Breast epithelium (tissue), 4 donors: ENCODE measurements at places on chromosomes 3 and 15.

GRCh38 chr15:39908186-39908585 is 11.9 kb downstream of the GPR176 start:
- DNase-seq = no peak
- no peaks in the 10 kb centered on the region for H3K4me1 ChIP-seq
- no peak overlapping the region for H3K4me3 ChIP-seq
- H3K36me3 ChIP-seq = no peaks in the 10 kb centered on the region
- H3K27ac ChIP-seq = no peak overlapping the region

DNA sequence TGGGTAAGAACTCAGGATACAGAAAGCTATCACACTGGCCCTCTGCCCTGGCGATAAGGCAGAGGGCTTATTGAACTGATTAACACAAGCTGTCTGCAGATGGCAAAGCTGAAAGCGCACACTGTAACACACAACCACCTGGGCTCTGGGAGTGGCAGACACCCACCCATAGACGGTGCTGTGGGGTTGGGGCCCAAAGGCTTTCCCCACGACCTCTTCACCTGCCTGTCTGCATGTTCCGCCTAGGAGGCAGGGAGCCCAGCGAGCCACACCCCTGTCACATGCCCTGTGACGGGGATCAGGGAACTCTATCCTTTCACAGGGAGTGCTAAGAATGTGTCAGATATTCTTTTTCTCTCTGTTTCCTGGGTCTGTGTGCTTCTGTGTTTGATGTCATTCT is 12.1 kb upstream of the TFG start:
- no peak overlapping the region for H3K4me3 ChIP-seq
- DNase-seq = no peak
- no peak overlapping the region for H3K27ac ChIP-seq

DNA sequence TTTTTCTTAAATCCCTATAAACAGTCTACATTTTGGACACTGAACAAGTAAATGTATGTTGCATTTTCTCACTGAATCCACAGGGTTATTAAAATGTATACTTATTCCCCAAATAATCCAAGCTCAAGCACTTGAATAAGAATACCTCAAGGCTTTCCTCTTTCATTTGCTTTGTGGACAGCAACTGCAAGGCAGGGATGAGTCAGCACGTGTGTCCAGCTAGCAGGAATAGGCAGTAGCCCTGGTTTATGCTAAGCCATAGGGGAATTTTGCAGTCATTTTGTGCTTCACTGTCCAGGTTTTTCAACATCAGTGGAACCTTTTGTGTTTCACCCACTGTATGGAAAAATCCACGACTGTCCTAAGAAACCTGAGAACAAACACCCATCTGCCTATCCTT is 96.7 kb upstream of the KCNMB2 start:
- no peak overlapping the region for H3K27ac ChIP-seq
- no peak for DNase-seq
- H3K36me3 ChIP-seq = no peaks in the 10 kb centered on the region
- H3K4me1 ChIP-seq = no peaks in the 10 kb centered on the region

DNA sequence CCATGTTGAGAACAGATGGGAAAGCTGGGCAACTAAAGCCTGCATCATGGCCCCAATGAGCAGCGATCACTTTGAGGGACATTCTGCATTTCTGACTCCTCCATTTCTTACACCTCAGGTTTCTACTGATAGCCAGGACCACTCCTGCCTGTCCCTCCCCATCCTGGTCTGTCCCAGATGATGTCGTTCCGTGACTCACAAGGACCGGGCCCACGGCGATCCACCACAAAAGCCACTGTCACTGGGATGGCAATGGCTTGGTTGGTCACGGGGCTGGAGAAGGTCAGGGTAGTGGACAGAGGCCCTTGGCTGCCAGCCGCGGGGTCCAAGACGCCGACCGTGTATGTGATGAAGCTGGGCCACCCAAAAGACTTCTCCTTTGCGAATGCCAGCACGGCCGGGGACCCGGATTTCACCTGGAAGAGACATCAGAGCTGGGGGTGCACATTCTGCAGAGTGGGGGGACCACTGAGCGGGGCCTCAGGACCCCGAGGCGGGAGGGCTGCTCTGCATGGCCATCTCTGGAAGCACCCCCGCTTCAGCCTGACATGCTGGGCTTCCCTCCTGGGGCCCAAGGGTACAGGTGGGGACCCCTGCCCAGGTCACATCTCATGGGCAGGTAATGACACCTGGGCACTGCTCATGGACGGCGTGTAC is 100.4 kb downstream of the NUP210 start:
- H3K4me1 ChIP-seq = no peaks in the 10 kb centered on the region
- no peaks in the 10 kb centered on the region for H3K27me3 ChIP-seq
- no peak for DNase-seq
- H3K36me3 ChIP-seq = no peaks in the 10 kb centered on the region

- no peaks in the 10 kb centered on the region for H3K27me3 ChIP-seq
- no peak overlapping the region for H3K27ac ChIP-seq
- H3K36me3 ChIP-seq = no peaks in the 10 kb centered on the region
- no peaks in the 10 kb centered on the region for H3K4me1 ChIP-seq
- no peak overlapping the region for H3K4me3 ChIP-seq
- no peak for DNase-seq
These were observed 16.8 kb upstream of the MCCC1 start for GRCh38 chr3:183116025-183116614.

DNA sequence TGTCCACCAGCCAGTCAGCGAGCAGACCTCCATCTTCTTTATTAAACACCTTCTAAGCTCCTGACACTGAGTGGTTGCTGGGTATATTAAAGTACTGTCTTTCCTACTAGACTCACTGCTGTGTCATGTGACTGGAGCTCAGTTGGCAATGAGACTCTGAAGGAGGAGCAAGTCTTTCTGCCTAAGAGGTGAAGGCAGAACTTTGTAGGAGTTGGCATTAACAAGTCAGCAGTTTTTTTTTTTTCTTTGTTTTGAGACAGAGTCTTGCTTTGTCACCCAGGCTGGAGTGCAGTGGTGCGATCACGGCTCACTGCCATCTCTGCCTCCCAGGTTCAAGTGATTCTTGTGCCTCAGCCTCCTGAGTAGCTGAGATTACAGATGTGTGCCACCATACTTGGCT is 62.2 kb downstream of the ABHD5 start:
- H3K4me1 ChIP-seq = no peaks in the 10 kb centered on the region
- H3K27me3 ChIP-seq = no peaks in the 10 kb centered on the region
- no peak for DNase-seq
- no peaks in the 10 kb centered on the region for H3K36me3 ChIP-seq

DNA sequence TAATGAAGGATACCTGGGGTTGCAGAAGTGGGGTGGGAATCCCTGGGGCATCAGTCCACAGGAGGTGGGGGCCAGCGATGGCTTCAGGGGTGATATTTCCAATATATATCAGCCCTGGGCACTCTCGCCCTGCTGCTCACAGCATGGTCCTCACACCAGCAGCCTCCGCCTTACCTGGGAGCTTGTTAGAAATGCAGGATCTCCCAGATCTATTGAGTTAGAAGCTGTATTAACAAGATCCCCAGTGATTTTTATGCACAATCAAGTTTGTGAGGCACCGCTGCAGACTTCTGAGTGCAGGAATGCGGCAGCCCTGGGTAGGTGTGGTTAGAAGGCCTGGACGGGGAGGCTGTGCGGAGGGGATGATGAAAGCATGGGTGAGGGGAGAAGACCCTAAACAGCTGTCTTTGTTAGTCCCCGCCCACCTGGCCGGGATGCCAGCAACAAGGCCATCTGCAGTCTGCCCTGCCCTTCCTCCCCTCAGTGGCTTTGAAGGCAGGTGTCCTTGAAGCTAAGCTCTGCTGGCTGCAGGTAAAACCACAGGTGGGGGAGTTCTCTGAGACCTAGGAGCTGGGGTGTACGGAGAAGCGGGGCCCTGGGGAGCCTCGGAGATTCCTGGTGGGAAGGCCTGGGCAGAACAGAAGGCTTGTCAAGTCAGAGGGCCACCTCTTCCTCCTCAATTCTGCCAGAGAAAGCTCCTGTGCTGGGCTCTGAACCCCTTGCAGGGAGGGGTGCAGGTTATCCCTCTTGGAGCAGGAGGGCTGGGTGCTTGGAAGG is 11.4 kb downstream of the FAM107A start:
- no peak overlapping the region for H3K27ac ChIP-seq
- DNase-seq = no peak
- no peaks in the 10 kb centered on the region for H3K36me3 ChIP-seq
- no peaks in the 10 kb centered on the region for H3K27me3 ChIP-seq
- no peak overlapping the region for H3K4me3 ChIP-seq

GRCh38 chr3:36380221-36381031 is at the start of gene STAC:
Gene STAC (plus strand): TSS chr3:36380504. CDS start chr3:36380644, 140 bp downstream.
- H3K4me1 ChIP-seq = no peaks in the 10 kb centered on the region
- H3K36me3 ChIP-seq = no peaks in the 10 kb centered on the region
- peak within 1 kb of the TSS; percentile 52 for H3K27ac ChIP-seq
- DNase-seq = no peak

DNA sequence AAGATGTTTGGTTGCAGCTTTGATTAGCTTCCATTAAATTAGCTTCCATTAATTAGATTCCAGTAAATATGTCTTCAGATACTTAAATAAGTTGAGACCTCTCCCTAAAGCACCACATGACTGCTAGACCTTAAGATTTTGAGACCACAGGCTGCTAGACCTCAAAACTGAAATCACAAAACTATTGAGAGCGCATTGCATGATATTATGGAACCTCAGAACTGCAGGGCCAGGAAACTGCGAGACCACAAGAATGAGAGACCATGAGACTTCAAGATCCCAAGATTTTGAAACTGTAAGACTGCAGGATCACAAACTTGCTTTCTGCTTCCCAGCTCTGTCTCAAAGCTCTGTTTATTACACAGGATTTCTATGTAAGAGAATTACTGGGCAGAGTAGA is 87.4 kb downstream of the TRIM42 start:
- no peak overlapping the region for H3K4me3 ChIP-seq
- H3K36me3 ChIP-seq = no peaks in the 10 kb centered on the region
- H3K27ac ChIP-seq = no peak overlapping the region
- DNase-seq = no peak
- H3K4me1 ChIP-seq = no peaks in the 10 kb centered on the region

GRCh38 chr3:148389916-148390315 is 307.8 kb upstream of the AGTR1 start:
- DNase-seq = no peak
- H3K27me3 ChIP-seq = no peaks in the 10 kb centered on the region
- no peaks in the 10 kb centered on the region for H3K36me3 ChIP-seq

- no peaks in the 10 kb centered on the region for H3K27me3 ChIP-seq
- H3K27ac ChIP-seq = no peak overlapping the region
- H3K36me3 ChIP-seq = no peaks in the 10 kb centered on the region
- DNase-seq = no peak
These were observed 118.4 kb downstream of the CTNNB1 start for GRCh38 chr3:41317718-41318117.

- H3K27me3 ChIP-seq = no peaks in the 10 kb centered on the region
- no peak for DNase-seq
- no peak overlapping the region for H3K27ac ChIP-seq
- no peak overlapping the region for H3K4me3 ChIP-seq
- peaks cover 4% of the 10 kb centered on the region for H3K36me3 ChIP-seq
These were observed 18.1 kb downstream of the PIGB start for GRCh38 chr15:55337160-55337559.

GRCh38 chr3:50923955-50924354 is 249.2 kb downstream of the DOCK3 start:
- H3K4me1 ChIP-seq = no peaks in the 10 kb centered on the region
- H3K4me3 ChIP-seq = no peak overlapping the region
- H3K27ac ChIP-seq = no peak overlapping the region

GRCh38 chr15:66965201-66965900 is 100.1 kb upstream of the SMAD3 start:
- DNase-seq = no peak
- no peak overlapping the region for H3K27ac ChIP-seq
- H3K4me3 ChIP-seq = no peak overlapping the region
- no peaks in the 10 kb centered on the region for H3K27me3 ChIP-seq
- no peaks in the 10 kb centered on the region for H3K4me1 ChIP-seq

DNA sequence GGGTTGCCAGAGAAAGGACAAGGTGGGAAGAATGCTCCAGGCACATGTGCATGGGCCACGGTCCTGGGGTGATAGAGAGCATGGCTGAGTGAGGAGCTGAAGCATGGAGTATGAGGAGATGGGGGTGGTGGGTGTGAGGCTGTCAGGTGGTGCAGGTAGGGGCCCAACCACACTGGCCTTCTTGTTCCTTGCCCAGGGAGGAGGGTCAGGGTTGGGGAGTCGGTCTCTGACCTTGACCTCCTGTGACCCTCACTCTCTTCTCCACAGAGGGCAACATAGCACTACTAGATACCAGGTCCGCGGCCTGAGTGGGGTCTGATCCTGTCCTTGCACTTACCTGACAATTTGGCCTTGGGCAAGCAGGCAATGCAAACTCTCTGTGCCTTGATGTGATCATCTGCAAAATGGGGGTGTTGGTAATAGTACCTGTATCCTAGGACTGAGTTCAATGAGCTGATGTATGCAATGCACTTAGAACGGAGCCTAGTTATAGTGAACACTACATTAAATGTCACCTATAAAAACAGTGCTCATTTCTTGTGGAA is 75.2 kb downstream of the EEFSEC start:
- no peak for DNase-seq
- H3K27me3 ChIP-seq = no peaks in the 10 kb centered on the region
- no peak overlapping the region for H3K4me3 ChIP-seq
- no peaks in the 10 kb centered on the region for H3K36me3 ChIP-seq
- no peak overlapping the region for H3K27ac ChIP-seq
- no peaks in the 10 kb centered on the region for H3K4me1 ChIP-seq

DNA sequence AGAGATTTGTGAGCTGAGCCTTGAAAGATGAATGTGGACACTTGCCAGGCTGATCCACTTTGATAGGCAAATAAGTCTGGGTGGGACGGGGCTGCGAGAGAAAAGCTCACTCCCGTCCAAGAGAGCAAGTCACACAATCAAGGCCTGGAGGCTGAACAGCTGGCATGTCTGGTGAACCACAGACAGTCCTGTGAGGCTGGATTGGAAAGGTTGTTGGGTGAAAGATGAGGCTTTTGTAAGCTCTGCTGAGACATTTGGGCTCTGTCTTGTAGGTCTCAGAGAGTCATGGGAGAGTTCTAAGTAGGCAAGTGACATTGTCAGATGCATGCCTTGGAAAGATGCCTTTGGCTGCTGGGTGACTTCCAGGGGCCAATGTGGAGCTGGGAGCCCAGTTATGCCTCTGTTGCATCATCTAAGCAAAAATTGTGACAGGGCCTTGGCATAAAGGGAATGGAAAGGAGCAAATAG is 38.5 kb downstream of the RPLP1 start:
- DNase-seq = peak; percentile 73
- H3K4me3 ChIP-seq = no peak overlapping the region
- no peaks in the 10 kb centered on the region for H3K27me3 ChIP-seq

GRCh38 chr3:145903472-145904013 is 257.4 kb downstream of the PLOD2 start:
- H3K4me3 ChIP-seq = no peak overlapping the region
- no peaks in the 10 kb centered on the region for H3K4me1 ChIP-seq
- H3K36me3 ChIP-seq = no peaks in the 10 kb centered on the region
- H3K27ac ChIP-seq = no peak overlapping the region
- no peak for DNase-seq

- H3K27ac ChIP-seq = no peak overlapping the region
- H3K36me3 ChIP-seq = no peaks in the 10 kb centered on the region
- no peak overlapping the region for H3K4me3 ChIP-seq
- DNase-seq = no peak
These were observed 557.6 kb upstream of the ADAMTS9 start for GRCh38 chr3:65245133-65246063.
